Stimulated activated CD4-positive, alpha-beta T cell treated with anti-CD3 and anti-CD28 coated beads, Interleukin-1b, Interleukin-23, amount 100 ng/mL, for 24 hours (primary cell): ENCODE measurements at places on chromosomes 2 and 18.

DNA sequence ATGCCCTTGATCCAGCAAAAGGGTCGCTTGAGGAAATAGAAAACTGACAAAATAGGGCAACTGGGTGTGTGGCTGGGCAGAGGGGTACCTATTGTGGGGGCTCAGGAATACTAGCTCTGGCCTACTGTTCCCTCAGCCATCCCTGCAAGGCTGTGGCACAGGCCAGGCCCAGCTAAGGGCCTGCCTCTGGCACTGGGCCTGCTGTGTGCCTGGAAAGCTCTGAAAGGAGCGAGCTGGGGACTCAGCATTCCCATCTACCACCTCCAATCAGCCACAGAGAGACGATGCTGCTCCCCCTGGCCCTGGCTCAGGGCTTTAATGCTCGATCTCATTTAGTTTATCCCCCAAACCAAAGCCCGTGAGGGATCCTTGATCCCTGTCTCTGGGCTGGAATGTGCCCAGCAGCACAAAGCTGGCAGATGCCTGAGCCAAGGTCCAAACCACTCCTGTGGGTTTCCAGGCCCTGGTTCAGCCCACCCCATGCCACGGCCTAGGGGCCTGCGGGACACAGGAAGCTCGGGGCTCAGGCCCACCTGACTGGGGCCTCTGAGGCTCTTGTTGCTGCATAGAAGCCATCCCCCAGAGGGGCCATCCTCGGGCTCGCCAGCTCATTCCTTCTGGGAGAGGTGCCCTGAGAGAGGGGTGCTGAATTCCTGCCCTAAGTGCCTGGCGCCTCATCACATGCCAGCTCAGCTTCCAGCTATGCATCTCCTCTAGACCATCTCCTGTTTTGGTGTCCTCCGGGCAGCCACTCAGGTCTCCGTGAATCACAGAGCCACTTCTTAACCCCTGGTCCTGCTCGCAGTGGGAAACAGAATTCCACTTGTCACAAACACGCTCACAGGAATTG lies 43.0 kb upstream of the KCNF1 start:
- no peak for DNase-seq

GRCh38 chr2:128058114-128058513 lies 30.3 kb upstream of the SAP130 start:
- DNase-seq: no peak

DNA sequence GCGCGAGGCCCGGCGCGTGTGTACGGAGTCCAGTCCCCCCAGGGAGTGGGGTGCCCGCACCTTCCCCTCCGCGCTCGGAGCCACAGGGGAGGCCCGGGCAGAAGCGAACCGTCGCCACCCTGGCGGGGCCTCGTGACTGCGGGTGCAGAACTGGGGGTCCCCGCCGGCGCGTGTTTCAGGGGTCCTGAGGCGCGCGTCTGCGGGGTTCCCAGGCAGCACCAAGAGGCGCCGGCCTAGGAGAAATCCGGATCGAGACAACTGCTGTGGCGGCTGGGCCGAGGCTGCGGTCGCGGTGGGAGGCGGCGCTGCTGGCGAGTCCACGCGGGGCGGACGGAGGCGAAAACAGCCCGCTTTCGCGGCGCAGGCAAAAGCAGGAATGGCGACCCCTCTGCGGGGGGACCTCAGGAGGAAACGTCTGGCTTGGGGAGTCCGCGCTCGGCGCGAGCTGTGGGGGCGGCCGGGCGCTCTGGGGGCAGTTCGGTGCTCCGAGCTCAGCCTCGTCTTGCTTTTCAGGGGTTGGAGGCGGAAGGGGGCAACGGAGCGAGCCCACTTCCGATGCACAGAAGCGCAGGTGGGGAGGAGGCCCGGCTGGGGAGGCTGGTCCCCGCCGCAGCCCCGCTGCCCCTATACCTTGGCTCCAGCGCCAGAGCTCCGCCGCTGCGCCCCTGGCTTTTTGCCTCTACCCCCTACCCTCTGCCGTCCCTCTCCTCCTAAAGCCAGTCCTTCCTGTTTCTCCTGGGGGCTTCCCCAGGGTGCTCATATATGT lies 81.5 kb upstream of the LDLRAD4 start:
- DNase-seq: no peak

GRCh38 chr2:240893363-240893844 lies 2.6 kb downstream of the MAB21L4 start:
- DNase-seq: no peak

GRCh38 chr18:72866442-72866900 lies 1.3 kb downstream of the NETO1 start:
- DNase-seq: no peak

- DNase-seq: no peak
Measured at GRCh38 chr2:161141033-161141432, 19.2 kb upstream of the TANK start.

- no peak for DNase-seq
Measured at GRCh38 chr2:69191634-69192033, 178.7 kb downstream of the ANTXR1 start.

- no peak for DNase-seq
Measured at GRCh38 chr2:46369783-46370182, 72.6 kb downstream of the EPAS1 start.

- DNase-seq: no peak
Measured at GRCh38 chr2:185862657-185863398, 124.2 kb downstream of the FSIP2 start.

DNA sequence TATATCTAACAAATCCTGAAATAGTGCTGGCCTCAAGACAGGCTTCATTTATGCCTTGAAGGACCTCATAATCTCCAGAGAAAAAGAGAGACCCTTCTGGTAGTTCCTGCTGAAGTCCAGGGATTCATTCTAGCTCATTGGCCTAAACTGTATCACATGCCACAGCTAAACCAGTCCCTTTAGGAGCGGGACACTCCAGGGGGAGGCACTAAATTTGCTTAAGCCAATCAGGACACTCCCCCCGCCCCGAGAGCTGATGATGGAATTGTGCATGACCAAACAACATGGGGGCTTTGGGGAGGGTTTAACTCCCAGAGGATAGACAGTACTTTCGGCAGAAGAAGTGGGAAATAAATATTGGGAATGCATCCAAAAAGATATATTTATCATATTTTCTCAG lies 36.4 kb upstream of the CXCR4 start:
- DNase-seq: no peak

DNA sequence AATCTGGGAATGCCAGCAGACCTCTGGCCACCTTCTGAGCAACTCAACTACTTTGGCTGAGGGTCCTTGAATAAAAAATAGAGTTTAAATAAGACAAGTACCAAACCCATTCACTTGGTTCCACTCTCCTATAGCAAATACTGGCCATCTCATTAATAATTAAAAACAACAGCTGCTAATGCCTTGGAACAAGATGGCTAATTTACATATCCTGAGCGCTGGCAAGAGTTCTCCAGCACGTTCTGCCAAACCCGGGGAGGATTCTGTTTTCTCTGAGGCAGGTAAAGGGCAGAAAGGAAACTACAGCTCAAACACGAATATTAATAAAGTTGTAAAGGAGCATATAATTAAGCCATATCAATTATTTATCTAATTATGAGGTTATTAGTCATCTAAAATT lies 1123.7 kb downstream of the TDRD15 start:
- no peak for DNase-seq
